Heart right ventricle (tissue), 16 donors: ENCODE measurements at places on chromosomes 5 and 9. TPM values are rescaled to one million over a fixed set of nuclear protein-coding genes. Genes with fewer than 3 reads are reported as not detected.

DNA sequence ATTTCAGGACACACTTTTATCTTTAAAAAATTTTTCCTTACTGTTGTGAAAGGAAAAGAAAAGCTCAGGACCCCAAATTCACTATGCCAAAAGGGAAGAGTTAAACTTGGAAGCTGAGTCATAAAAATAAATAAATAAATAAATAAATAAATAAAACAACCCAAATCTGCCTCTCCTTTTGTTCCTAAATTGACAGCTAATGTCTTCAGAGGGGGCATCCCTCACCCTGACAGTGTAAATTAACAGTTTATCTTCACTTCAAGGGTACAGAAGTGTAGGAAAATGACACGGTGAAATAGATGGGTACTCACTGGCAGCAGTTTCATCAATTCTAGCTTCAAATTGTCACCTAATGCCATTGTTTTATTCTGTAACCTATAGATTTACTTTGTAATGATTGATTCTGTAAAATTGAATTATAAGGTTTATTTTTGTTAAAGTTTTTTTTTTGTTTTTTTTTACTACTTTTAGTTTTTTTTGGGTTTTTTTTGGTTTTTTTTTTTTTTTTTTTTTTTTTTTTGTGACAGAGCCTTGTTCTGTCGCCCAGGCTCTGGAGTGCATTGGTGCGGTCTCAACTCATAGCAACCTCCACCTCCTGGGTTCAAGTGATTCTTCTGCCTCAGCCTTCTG is 18.5 kb upstream of the ANXA1 start:
- no peak for DNase-seq

DNA sequence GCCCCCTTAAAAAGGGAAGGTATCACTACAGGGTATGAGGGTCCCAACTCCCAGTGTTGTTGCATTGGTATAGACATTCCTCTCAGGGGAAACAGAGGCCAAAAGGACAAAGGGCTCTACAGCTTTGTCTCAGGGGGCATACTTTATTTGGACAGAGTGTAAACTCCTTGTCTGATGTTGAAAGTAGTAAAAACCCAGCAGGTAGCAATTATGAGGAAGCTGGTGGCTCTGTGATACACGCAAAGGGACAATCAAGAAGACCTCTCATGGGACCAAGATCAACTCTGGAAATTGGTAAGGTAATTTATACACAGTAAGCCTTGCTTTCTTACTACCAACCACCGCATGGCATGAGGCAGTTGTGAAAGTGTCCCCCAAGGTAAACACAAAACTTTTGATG is 764.6 kb downstream of the CDH12 start:
- DNase-seq = no peak

GRCh38 chr5:1420211-1421195 is 24.7 kb downstream of the SLC6A3 start:
- DNase-seq = no peak

DNA sequence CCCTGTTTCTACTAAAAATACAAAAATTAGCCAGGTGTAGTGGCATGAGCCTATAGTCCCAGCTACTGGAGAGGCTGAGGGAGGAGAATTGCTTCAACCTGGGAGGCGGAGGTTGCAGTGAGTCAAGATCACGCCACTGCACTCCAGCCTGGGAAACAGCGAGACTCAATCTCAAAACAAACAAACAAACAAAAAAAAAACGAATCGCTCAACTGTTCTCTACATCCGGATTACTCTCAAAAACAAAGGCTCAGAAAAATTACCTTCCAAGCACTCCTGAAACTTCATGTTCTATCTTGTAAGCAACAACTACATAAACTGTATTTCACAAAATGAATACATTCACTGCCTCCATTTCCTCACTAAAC is 14.0 kb downstream of the UBAP2 start:
- no peak for DNase-seq

DNA sequence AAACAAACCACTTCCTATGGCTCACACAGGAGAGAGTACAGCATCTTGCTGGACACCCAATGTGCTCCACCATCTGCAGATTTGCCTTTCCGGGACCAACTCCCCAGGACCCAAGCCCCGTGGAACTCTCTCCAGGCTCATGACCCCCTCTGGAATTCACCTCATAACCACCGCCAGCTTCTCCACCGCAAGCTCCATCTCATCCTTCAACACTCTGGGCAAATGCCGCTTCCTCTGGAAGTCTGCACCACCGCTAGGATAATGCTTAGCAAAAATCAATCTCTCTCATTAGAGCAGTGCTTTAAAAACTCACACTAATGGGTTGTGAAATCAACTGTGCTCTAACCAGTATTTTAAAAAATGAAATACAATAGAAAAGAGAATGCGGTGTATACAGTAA is 150.0 kb downstream of the COL23A1 start:
- no peak for DNase-seq

The PTGER4 gene
- 2.6 TPM for polyA plus RNA-seq

The C6 gene
- polyA plus RNA-seq = 10.4 TPM

DNA sequence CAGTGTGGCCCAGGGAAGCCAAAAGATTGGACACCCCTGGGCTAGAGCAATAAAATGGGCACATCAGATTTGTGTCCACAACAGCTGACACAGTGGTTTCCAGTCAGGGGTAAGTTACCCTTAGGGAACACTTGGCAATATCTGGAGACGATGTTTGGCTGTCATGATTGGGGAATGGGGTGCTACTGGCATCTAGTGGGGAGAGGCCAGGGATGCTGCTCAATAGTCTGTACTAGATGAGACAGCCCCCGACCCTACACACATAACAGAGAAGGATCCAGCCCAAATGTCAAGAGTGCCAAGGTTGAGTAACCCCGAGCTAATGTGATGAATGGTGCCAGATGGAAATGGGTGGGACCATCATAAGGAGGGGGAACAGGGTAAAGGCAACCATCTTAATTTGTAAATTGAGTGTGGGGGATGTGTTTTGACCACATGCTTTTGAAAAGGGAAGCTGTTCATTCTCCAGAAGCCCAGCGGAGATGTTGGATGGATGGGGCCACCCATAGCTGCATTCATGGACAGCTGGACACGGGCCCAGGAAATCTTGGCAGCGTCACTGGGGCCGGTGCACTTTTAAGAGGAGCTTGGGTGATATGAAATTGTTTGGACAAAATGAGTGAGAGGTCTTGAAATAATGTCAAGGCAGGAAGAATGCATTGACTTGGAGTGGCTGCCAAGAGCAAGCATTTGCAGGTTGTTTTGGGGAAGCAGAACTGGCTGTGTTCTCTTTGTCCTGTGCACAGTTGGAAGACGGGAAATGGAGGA is 33.4 kb downstream of the SYK start:
- no peak for DNase-seq

The MYMK gene
- not detected for polyA plus RNA-seq

DNA sequence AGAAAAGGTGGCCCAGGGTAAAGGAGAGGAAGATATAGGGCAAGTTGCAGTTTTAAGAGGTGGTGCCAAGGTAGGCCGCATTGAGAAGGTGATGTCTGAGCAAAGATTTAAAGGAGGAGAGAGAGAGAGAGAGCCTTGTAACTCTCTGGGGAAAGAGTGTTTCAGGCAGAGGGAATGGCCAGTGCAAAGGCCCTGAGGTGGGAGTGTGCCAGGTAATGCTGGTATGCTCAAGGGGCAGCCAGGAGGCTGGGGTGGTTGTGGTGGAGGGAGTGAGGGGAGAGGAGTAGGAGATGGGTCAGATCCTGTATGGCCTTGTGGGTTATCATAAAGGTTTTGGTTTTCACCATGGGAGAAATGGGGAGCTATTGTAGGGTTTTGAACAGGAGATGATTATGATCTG is 9.9 kb downstream of the MCCC2 start:
- DNase-seq = no peak

DNA sequence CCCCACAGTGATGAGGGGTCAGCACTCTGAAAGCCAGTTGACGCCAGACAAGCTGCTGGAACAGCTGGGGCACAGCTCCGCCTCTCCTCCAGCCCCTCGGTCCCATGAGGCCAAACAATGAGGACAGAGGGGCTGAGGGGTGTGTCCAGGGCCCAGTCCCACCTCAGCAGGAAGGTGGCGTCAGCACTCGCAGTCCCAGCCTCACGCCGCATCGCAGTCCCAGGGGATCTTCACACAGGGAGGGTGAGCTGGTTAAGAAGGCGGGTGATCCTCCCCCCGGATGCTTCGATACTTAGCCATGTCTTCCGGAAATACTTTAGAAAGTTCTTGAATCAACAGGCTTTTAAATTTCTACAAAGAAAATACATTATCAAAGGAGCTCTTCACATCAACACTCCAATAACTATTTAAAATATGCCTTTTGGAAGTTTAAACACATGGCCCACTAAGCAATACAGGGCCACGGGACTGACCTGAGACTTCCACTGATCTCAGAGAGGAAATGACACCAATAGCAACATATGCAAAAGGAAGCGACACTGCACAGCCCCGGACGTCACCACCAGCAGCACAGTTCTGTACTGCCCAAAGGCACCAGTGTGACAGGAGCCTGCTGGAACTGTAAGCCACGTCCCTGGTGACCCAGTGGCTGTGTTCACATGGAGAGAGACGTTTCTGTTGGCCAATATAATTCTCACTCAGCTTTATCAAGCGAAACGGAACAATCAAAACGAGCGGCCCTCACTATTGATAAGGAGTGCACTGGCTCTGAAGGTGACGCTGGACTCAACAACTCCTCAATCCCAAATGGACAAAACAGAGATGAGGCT is 5.9 kb downstream of the MED10 start:
- no peak for DNase-seq

GRCh38 chr5:22708770-22709328 is 144.3 kb downstream of the CDH12 start:
- no peak for DNase-seq

The CACFD1 gene
- 17.3 TPM for polyA plus RNA-seq

The ZNF658 gene
- 3.3 TPM for polyA plus RNA-seq

- DNase-seq = no peak
Observed at GRCh38 chr5:73030995-73031394, 75.2 kb downstream of the FCHO2 start.

DNA sequence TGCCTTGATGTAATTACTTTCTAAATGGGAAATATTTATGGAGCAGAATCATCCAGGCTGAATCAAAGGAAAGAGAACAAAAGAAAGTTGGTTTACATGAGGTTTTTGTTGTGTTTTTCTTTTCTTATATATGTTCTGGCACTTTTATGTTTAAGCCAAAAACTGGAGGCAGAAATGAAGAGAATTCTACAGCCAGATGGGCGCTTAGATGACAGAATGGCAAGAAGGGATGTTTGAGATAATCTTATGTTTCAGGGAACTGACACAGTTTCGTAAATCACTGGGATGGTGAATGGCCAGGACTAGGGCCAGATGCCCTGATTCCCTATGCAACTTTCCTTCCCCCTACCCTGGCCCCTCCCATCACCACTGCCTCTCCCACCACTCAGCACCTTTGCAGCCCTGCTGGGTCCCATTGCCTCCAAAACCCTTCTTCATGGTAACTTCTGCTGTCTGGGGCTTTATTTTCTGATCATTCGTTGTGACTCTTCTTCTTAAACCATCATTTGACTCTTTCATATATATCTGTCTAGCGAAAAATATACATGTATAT is 111.8 kb downstream of the EFNA5 start:
- DNase-seq = no peak

GRCh38 chr5:82792096-82792495 is 285.1 kb downstream of the TMEM167A start:
- DNase-seq = no peak

GRCh38 chr5:79007872-79008271 is 22.8 kb upstream of the ARSB start:
- DNase-seq = no peak

- DNase-seq = no peak
Observed at GRCh38 chr9:93587284-93587650, 10.9 kb downstream of the PHF2 start.

GRCh38 chr5:129067745-129068144 is 26.8 kb upstream of the ISOC1 start:
- no peak for DNase-seq

GRCh38 chr5:139131465-139131864 is 66.7 kb downstream of the SIL1 start:
- DNase-seq = peak; percentile 71

- no peak for DNase-seq
Observed at GRCh38 chr5:96576876-96577275, 85.3 kb upstream of the CAST start.

DNA sequence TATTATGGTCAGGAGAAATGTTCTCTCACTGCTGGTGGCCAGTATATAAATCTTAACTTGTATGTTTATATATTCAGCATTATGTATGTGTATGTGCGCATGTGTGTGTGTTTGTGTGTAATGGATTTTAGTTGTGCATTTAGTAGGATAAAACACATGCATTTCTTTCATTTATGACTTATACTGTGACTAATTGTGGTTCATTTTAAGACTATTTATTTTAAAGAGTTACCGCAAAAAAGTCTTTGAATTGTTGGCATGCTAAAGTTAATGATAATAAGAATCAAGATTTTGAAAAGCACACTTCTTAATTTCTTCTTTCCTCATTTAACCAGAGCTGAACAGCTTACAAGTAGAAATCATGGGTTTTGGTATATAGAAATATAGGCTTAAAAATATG is 60.9 kb downstream of the RAI14 start:
- no peak for DNase-seq

DNA sequence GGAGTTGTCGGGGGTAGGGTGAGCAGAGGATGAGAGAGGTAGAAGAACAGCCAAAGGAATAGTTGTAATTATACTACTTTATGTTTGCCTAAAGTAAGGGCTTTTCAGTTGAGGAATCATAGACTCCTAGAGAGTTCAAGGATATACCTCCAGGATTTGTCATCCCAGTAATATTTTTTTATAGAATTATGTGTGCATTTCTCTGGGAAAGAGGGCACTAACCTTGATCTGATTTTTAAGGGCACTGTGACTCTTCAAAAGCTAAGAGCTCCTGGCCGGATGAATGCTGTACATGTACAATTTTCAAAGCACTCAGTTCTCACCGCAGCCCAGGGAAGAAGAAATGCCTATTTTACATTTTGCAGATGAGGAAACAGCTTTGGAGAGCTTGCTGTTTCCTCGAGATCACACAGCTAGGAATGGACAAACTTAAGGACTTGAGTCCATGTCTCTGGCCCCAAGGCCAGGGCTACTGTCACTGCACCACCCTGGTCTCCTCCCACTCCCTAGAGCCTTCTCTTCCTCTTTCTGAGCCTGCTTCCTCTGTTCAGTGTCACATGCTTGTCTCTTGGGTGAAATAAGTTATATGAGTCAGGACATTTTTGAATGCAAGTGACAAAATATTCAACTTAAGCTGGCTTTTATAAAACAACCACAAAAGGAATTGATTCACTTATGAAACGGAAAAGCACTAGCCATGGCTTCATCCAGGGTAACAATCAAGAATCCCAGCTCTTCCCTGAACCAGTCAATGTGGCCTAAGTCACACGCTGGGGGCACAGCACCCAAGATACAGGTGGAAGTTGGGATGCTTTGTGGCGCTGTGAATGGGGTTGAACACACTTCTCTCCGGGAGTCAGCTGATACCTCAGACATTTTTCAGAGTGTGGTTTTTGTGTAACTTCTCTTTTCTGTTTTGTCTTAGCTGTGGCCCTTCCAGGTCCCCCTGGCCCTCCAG is 45.7 kb upstream of the TGFBR1 start:
- DNase-seq = no peak
